ENCODE measurements at places on chromosomes 12 and 14.

DNA sequence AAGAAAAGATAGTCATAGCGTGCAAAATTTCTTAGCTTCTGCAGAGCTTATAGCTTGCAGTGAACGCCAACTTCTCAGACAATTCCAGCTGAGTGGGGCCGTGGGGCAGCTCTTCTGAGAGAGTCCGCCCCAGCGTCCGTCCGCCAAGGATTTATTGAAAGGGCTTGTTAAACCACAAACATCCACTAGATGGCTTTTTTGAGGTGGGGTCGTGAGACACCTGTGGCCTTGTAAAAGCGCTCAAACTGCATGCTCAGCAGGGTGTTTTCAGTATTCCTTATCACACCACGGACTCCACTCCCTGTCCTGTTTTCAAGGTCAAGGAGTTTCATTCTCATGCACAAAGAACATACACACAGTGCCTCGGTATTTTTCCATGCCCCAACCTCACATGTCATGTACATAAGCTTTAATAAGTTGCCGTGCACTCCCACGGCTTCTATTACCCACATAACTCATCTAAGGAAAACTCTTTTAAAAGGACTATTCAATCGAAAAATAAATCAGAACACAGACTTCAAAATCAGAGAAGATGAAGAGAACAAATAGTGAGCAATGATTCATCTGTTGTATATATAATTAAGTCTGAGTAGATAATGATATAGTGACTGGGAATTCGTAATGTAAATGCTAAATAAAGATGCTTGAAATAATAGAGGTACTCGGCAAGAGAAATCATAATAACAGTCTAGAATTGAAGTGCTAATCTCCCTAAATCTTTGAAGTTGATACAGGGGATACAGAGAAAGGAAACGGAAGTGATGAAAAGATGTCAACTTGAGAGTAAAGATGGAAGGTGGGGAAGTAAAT lies 46.7 kb downstream of the WBP11 start:
- no peak for DNase-seq

DNA sequence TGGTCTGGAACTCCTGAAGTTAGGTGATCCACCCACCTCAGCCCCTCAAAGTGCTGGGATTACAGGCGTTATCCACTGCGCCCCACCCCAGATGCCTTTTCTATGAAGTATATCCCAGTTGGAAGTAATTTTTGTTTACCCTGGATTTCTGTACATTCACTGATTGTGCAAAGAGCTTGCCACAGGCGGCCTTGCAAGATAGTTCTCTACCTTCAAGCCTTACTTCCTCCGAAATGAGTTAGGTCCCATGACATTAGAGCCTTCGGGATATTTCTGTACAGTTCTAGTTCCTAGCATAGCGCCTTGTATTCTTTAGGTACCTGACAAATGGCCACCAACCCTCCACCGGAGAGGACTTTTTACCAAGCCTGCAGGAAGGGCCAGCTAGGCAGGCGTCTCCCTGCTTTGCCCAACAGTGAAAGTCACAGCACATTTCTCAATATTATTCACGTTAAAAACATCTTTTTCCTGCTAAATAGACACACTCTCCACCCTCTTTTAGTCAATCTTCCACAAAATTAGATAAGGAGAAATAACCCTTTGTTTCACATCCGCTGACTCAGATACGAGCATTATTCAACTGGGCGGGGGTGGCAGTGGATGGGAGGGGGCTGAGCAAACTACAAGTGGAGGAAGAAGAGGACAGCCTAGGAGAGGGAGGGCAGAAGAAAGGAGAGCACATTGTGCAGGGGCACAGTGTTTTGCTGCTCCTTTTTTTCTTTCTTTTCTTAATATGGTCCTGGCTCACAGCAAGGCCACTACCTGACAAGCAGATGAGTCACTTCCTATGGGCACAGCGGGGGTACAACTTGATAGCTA lies 40.0 kb upstream of the CAPRIN2 start:
- no peak for DNase-seq

DNA sequence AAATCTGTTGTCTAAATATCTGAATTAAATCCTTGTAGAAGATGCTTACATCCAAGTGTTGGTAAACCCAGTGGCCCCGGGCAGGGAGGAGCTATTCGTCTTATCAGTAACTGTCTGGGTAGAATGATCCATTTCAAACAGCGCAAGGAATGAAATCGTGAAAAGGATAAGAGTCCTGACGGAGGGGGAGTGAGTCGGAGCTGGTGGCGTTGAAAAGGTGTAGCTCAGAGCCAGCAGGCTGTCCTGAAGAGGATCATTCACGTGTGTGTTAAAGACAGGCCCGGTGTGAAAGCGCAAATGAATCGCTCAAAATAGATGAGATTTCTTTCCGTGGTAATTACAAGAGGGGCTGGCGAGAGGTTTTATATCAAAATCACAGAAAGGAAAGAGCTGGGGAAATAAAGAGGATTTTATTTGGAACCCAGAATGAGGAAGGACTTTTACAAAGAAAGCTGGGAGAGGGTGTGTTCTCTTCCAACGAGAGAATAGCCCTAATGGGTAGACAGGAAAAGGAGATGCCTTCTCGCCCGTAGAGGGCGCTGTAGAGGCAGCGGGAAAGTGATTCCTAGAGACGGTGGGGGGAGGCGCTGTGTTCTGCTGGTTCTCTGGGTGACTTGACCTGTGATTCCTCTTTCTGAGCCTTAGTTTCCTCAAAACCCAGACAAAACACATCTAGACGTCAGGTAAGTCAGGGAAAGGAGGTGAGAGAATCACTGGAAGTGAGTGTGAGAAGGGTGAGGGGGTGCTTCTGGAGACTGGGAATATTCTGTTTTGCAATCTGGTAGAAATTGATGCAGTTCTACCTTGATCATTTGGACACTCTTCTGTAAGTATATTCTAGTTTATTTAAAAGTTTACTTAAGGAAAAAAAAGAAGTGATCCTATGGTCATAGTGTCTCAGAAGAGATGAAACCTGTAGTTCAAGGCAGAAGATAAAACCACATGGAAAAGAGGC lies 39.3 kb downstream of the SRRM4 start:
- DNase-seq: no peak

- DNase-seq: no peak
Measured at GRCh38 chr14:81342850-81343580, 57.1 kb downstream of the STON2 start.

GRCh38 chr14:90814806-90815571 lies 1.2 kb downstream of the TTC7B start:
- no peak for DNase-seq

DNA sequence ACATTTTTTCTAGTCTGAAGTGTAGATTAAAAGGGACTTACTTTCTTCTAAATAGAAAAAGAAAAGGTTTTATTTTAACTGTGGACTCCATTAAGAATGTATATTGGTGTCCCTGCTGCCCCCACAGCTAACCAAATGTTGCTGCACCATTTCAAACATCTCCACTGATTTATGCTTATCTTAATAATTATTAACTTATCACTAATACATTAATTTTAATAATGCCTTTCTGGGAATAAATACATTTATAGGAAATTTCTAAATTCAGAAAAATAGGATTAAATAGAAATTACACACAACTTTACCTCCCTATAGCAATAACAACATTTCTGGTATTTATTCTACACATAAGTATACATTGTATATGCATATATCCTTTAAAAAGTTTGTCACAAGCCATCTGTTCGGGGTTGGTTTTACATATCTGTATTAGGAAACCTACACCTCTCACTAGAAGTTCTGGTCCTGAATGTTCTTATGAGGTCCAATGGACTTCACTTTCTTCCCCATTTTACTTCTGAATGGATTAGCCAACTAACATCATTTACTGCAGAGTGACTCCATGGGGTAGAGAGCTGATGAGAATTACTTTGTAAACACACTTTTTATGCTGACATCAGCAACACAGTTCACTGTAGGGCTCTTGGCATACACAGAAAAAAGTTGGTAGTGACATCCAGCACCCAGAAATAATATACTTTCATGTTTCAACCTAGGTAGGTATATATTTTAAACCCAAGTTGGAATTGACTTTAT lies 9.4 kb upstream of the SELPLG start:
- no peak for DNase-seq

- DNase-seq: no peak
Measured at GRCh38 chr14:85387181-85387580, 142.8 kb upstream of the FLRT2 start.

- DNase-seq: no peak
Measured at GRCh38 chr12:31353750-31354708, 28.1 kb upstream of the SINHCAF start.

GRCh38 chr12:119683816-119684215 lies 15.9 kb downstream of the PRKAB1 start:
- no peak for DNase-seq

DNA sequence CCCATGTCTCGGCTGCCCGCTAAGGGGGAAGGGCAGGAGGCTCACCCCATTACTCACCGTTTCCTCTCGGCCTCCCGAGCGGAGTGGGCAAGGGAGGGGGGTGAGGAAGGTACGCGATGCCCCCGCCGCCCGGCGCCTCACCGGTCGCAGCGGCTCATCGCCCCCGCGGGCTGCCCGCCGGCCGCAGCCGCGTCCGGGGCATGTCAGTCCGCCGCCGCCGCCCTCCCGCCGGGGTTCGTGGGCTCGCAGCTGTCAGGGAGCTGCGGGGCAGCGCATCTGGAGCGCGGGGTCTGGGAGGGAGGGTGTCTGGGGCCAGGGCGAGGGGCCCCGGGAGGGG lies 461 bp downstream of the SLC8A3 start:
- DNase-seq: no peak

DNA sequence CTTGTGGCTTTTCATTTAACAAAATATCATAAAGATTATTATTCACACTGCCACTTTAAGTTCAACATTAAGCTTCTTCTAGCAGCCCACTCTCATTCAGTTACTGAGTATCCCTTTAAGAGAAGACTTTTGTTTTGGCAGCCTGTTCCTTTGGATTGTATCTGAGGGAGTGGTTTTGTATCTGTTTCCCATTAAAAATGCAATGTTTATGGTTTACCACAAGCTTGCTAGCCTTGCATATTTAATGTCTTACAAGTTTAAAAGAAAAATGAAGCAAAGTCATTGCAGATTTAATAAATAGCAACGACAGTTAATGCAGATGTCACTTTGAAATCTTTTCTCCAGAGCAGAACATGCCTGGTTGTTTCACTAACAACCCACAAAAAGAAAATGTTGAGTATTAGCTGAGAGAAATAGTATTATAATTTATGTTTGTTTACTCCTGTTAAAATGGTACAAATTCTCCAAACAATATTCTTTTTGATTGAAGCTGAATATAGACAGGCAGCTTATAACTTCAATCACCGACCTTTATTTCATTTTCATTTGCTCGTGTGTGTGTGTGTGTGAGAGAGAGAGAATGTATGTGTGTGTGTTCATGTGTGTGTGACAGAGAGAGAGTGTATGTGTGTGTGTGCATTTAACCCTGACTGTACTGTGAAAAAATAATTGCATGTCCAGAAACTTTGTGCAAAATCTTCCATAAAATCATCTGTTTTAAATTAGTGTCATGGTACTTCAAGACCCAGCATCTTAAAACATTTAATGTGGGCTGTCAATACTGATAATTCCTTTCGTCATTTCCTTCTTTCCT lies 1.8 kb downstream of the DCN start:
- DNase-seq: no peak

DNA sequence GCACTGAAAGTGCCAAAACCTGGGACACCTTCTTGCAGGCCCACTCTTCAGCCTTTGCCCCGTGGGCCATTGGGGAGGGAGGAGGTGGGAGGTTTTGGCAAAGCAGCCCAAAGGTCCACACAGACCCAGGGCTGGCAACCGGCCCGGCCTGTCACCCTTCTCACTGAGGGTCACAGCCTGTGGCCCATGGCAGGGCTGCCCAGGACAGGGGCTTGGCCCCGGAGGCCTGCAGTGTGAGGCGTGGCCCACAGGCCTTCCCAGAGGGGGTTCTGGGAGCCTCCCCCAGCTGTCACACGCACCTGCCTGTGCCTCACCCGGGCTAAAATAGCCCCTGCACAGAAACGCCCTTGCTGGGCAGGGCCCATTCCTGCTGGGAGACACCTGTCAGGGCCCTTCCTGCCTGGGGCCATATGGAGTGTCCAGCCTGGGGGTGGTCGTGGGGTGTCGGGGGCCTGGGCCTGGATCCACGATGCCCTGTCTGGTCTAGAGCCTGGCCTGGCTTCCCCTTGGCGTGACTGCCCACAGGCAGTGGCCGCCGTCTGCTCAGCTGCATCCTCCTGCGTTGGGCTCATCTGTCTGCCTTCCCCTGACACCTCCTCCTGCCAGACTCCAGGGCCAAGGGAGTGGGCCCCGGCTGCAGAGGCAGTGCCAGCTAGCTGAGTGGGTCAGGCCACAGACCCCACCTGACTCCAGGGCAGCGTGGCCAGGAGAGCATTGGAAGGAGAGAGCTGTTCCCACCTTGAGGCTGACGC lies 19.2 kb downstream of the PACS2 start:
- no peak for DNase-seq

- no peak for DNase-seq
Measured at GRCh38 chr14:32986791-32987540, 48.3 kb downstream of the NPAS3 start.

GRCh38 chr14:80764921-80765507 lies 176.5 kb downstream of the CEP128 start:
- DNase-seq: no peak

DNA sequence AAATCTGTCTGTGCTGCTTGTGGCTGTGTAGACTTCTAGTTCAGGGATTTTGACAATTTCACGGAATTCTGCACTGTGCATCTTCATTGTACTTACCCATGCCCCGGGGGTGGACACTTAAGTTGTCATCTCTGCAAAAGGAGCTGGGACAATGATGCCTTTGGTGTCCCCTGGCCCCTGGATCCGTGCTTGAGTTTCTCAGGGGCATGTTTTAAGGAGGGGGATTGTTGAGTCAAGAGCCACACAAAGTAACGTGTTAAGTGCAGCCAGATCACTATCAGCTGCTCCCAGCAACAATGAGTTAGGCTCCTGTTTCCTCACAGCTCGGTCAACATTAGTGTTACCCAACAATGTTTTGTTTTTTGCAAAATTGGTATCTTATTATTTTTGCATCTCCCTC lies 305.0 kb upstream of the DIO3 start:
- no peak for DNase-seq

GRCh38 chr12:106329231-106329982 lies 26.9 kb downstream of the TCP11L2 start:
- DNase-seq: no peak

- DNase-seq: no peak
Measured at GRCh38 chr12:31201382-31201781, 124.6 kb downstream of the SINHCAF start.

DNA sequence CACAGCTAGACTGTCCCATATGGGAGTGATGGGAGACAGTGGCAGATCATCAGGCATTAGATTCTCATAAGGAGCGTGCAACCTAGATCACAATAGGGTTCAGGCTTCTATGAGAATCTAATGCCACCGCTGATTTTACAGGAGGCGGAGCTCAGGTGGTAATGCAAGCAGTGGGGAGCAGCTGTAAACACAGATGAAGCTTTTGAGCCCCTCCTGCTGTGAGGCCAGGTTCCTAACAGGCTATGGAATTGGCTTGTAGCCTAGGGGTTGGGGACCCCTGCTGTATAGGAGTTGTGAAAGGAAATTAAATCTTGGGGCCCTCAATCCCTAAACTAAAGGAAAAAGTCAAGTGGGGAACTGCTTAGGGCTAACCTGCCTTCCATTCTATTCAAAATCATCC lies 29.6 kb downstream of the ADIPOR2 start:
- no peak for DNase-seq

- DNase-seq: no peak
Measured at GRCh38 chr12:90020436-90020835, 311.8 kb upstream of the ATP2B1 start.

GRCh38 chr12:39532448-39532847 lies 87.2 kb downstream of the ABCD2 start:
- DNase-seq: no peak

All from CD4-positive, alpha-beta T cell treated with Interferon alpha-2 for 1 hour (primary cell).